Astrocyte of the spinal cord (primary cell): ENCODE measurements at places on chromosomes 2 and 18.

DNA sequence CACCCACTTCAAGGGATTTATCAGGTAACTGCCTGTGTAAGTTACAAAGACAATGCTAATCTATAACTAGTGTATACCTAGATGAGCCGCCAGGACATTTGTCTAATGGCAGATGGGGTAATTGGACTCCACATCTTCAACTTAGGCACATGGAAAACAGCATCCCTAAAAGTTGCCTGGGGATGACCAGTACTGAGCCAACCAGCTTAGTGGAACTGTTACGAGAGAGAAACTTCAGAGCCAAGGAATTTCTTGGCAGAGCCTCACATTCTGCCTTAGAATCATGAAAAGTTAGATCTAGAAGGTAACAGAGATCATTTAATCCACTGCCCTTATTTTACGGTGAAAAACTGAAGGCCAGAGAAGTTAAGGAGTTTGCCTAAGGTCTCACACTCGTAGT lies 15.5 kb upstream of the CLASP1 start:
- DNase-seq = no peak

- DNase-seq = no peak
Observed at GRCh38 chr2:23545811-23546210, 160.8 kb downstream of the KLHL29 start.

DNA sequence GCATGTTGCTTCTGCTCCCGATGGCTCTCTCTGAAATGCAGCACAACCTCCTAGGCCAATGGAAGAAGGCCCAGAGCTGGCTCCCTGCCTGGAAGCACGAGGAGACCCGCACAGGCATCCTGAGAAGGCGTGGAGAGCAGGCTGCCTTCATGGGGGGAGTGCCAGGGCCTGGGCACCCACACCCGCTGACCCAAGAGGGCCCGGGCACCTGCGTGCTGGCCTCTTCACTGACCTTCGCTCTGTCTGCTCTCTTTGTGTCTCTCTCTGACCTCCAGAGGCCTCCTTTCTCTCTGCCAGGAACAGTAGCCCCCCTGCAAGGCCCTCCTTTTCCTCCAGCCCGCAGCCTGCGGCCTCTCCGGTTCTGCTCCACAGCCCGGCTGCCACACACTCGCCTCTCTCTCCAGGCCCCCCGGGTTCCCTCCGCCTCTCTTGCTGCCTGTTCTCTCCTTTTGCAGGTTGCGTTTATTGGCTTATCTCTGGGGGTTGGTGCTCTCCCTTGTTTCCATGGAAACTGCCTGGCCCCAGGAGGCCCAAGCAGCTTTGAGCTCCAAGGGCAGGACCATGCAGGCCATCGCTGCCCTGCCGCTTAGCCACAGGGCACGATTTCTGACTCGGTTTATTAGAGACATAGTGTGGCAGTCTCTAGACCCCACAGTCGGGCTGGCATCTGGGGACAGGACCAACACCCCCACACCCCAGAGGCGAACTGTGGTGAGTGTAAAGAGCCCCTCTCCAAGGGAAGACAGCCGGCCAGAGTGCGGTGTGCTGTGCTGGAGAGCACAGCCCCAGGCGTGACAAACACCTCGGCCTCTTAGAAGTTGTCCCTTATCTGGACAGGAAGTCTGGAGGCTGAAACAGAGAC lies 1.7 kb downstream of the MZT2B start:
- DNase-seq = peak; percentile 39

DNA sequence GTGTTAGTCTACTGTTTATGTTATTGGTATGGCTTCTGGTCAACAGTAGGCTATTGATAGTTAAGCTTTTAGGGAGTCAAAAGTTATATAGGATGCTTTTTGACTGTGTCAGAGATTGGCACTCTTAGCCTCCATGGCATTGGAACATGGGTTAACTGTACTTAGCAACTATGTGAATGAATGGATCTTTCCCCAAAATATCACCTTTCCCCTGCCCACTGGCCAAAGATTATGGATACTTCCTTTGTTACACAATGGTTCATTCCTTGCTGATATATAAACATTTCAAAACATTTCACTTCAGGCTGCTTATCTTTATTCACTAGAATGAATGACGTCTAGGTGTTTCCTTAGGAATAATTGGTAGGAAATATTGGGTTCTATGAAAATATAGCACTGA lies 62.1 kb upstream of the DOCK10 start:
- DNase-seq = no peak

GRCh38 chr2:60366135-60366712 lies 187.2 kb downstream of the BCL11A start:
- no peak for DNase-seq

- DNase-seq = no peak
Observed at GRCh38 chr18:50166901-50167300, 28.0 kb downstream of the MYO5B start.

- DNase-seq = no peak
Observed at GRCh38 chr18:45817543-45817942, 7.9 kb upstream of the SIGLEC15 start.

- no peak for DNase-seq
Observed at GRCh38 chr18:13456736-13457271, 238.2 kb downstream of the LDLRAD4 start.

GRCh38 chr2:204049635-204050034 lies 113.1 kb downstream of the ICOS start:
- no peak for DNase-seq

DNA sequence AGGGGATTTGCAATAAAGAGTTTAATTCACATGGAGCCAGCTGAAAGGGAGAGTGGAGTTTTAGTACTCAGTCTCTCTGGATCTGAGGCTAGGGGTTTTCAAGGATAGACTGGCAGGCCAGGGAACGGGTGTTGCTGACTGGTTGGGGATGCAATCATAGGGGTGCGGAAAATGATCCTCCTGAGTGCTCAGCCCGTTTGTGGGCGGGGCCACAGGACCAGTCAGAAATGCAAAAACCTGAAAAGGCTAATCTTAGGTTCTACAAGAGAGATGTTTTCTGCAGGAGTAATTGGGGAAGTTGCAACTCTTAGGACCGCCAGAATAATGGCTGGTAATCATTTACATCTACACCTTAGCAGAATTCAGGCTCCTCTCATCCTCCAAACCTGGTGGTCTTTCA lies 2.5 kb downstream of the NFU1 start:
- DNase-seq = no peak

- DNase-seq = peak; percentile 65
Observed at GRCh38 chr2:99841749-99842148, 300.6 kb downstream of the AFF3 start.

DNA sequence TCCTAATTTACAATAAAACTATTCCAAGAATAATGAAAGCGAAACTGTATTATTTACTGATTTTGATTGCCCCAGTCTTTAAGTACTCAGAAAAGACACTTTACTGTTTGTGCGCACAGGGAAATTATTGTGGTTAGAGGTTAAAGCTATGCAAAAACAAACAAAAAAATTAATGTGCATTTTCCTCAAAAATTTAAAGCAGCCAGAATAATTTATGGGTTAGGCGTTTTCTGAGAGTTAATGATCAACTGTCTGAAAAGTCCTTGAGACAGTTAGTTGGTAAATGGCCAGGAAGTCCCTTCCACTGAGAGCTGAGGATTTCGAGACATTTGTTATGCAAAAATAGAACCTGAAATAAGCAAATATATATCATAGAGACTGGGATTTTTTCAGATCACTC lies 143.3 kb downstream of the IRS1 start:
- peak; percentile 29 for DNase-seq

DNA sequence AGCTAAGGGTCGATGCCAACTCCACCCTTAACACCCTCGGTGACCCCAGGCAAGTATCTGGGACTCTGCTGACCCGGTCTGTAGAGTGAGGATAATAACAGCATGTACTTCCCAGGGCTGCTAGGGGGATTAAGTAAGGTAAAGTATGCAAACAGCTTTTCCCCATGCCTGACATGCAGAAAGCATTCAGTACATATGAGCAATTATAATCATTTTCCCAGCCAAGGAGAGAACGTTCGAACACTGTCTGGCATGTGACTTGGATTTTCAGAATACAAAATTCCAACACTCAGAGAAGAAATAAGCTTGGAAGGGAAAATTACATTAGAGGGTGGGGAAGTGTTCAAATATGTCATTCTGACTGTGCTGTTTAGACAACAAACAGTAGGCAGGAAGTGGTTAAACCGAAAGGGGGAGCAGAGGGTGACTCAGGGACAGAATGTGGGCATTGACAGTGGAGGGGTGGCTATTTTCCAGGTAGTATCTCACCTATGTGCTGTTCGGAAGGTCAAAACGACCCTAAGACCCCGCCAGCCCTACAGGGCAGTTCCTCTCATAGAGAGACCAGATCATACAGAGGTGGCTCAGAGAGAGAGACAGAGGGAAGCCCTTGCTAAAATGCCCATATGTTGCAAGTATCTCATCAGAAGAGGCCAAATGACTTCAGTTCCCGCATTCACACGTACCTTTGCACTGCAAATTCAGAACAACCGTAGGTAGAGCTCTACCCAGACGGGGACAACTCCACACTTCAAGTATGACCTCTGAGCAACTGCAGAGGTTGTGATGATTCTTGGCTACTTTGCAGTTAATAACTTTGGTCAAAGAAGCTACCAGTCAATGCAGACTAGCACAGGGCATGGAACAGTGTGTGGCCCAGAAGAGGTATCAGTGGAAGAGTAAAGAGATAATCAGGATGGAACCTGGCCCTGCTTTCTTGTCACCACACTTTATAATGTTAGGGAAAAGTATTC lies 14.8 kb downstream of the ASPRV1 start:
- peak; percentile 63 for DNase-seq

GRCh38 chr2:8925411-8925810 lies 78.1 kb downstream of the MBOAT2 start:
- no peak for DNase-seq

DNA sequence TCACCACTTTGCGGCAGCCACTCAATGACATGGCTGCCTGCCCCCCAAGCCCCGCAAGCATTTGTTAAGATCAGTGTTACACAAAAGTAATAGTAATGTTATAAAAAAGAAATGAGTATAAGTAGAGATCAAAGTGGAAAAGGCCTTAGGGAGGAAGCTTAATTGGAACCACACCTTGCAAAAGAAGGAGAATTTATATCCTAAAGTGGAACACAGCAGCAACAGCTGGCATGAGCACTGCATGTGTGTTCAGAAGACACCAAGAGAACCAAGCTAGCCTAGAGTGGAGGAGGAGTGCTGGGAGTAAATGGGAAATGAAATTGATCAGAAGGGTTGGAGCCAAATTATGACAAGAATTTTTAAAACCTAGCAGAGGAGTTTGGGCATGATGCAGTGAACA lies 73.1 kb upstream of the STK17B start:
- no peak for DNase-seq

DNA sequence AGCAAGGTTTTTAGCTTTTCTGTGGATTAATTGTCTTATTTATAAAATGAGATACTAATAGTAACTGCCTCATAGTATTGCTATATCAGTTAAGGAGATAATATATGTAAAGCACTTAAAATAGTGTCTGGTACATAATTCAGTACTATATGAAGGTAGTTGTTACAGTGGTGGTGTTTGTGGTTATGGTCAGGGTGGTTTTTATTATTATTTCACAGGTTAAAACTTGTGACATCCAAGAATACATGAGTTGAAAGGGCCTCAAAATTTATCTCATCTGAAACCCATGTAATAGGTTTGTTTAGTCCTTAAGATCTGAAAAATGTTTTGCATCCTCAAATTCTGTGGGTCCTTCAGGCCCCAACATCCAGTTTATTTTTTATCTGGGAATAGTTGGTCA lies 369.5 kb upstream of the LRATD1 start:
- no peak for DNase-seq

GRCh38 chr2:160541745-160542144 lies 48.1 kb upstream of the RBMS1 start:
- DNase-seq = no peak

DNA sequence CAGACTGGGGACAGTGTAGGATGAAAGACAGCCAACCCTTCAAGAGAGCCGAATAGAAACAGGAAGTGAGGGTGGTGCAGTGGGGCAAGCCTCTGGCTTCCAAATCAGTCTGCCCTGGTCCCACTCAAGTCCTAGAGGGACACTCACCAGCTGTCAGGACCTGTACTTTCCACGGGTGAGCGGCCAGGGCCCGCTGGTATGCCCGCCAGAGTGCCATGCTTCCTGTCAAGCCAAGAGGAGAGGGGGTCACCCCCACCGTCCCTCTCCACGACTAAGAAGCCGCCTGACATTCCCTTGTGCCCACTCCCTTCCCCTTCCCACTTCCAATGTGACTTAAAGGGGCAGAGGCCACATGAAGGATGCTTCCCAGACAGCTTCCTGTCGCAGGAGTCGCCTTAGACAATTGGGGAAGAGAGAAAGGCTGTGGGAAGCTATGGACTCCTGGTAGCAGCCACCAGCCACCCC lies 564 bp downstream of the MPV17 start:
- no peak for DNase-seq

DNA sequence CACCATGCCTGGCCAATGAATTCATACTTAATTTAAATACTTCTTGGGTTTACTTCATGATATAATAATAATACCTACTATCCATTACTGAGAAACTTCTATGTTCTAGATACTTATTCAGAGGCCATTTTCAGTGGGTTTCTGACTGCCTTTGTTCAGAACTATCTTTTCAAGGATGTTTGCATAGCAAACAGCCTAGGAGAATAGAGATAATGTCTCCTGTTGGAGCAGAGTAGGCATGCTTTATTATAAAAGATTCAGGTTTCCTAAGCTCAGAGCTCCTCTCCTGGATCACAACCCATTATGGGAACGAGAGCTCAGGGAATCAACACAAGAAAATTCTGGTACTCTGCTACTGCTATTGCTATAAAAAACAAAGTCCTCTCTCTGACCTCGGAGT lies 11.1 kb downstream of the FASTKD1 start:
- DNase-seq = no peak

DNA sequence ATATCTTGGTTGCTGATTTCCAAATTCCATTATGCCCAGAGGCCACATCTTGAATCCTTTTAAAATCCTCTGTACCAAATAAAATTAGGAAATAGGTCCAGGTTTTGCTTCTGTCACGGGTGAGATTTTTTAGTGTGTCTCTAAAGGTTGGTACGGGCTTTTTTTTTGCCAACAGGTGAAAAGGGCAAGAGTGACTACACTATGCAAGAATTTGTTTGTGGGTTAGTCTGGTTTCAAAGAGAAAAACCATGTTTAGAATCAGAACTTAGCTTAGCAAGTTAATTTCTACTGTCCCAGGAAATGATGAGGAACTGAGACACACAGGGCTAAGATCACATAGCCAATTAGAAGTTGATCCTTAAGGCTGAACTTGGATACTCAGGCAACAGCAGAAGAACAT lies 41.7 kb downstream of the POLR1A start:
- DNase-seq = peak; percentile 66

DNA sequence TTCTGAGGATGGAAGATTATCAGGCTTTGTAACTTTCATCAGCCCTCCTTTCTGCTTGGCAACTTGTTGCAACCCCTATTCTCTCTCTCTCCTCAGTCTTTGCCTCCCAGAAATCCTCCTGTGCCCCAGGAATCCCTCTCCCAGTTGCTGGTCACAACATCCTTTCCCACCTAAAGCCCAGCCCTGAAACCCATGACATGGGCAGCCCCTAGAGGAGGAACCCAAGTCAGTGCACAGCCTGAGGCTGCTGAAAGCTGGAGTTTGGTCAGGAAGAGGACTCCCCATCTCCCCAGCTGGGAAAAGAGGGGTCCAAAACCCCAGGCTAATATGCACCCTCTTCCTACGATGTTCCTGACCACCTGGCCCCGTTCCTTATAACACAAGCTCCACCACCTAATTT lies 29.5 kb downstream of the PKDCC start:
- no peak for DNase-seq
